Stimulated activated CD8-positive, alpha-beta memory T cell treated with anti-CD3 and anti-CD28 coated beads, Interleukin-4, amount 100 ng/mL, for 4 hours (primary cell): ENCODE measurements at places on chromosomes 1 and 21.

- DNase-seq, result no peak
These were observed 48.9 kb upstream of the PTGFR start for GRCh38 chr1:78441921-78442320.

DNA sequence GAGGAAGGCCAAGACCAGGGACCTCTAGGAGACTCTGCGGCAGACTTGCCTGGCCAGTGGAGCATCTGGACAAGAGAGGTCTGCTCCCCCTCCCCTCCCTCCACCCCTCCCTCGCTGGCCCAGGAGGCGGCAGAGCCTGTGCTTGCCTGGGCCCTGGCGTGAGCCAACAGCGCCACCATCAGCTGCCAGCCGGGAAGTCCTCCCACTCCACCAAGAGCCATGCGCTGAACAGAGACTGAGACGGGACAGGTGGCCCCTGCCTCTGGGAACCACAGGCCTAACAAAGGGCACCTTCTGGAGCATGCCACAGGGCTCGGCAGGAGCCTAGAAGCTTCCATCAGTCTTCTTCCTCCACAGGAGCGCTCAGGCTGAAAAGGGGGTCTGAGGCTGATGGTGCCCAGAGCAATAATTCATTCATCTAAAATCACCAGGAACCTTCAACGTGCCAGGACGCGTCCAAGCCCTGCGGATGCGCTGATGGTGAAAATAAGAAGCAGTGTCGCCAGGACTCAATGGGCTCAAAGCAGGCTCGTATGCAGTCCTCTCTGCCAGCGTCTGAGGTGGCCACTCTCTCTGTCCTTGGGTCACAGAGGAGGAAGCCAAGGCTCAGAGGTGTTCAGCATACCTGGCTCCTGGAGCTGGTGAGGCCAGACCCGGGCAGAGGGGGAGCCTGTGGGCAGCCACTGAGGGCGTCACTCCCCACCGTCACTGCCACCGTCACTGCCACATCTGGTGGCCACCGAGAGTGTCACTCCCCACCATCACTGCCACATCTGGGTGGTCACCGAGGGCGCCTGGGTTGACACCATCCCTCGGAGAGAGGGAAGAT is 161.2 kb downstream of the NPHP4 start:
- DNase-seq, result no peak

- no peak for DNase-seq
These were observed 28.6 kb upstream of the ZFP69B start for GRCh38 chr1:40421431-40422384.

- DNase-seq, result no peak
These were observed 10.2 kb downstream of the MFN2 start for GRCh38 chr1:11990303-11991032.

GRCh38 chr21:40333731-40334130 is 466.5 kb downstream of the PCP4 start:
- no peak for DNase-seq

- DNase-seq, result no peak
These were observed 212.5 kb downstream of the NPHP4 start for GRCh38 chr1:5779608-5780323.

DNA sequence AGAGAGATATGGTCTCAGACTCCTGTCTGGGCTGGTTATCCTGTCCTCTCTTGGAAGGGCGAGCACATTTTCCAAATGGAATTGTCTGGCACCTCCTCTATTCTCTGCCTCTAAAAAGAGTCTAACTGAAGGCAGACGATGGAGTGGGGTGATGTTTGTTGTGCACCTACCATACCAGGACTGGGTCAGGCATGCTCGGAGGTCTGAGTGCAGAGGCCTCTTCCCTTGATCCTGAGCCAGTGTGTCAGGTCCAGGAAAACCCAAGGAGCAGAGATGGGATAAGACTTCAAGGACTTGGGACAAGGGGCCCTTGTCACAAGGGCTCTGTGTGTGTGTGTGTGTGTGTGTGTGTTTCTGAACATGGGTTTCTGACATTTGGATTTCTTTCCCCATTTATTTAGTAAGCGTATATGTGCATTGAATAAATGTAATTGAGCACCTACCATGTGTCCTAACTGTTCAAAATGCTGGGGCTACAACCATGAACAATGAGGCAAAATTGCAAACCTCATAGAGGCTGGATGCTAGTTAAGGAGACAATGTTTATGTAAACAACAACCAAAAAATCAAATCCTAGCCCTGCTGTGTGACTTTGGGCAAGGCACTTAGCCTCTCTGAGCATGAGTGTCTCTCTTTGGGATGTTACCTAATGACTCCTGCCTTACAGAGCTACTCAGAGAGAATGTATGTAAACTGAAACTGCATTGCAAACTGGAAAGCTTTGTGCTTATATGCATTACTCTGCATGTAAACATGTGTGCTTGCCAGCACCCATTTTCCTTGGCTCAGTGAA is 276.3 kb downstream of the FOXD2 start:
- no peak for DNase-seq

GRCh38 chr1:166133276-166133841 is 33.4 kb downstream of the FAM78B start:
- DNase-seq, result no peak

DNA sequence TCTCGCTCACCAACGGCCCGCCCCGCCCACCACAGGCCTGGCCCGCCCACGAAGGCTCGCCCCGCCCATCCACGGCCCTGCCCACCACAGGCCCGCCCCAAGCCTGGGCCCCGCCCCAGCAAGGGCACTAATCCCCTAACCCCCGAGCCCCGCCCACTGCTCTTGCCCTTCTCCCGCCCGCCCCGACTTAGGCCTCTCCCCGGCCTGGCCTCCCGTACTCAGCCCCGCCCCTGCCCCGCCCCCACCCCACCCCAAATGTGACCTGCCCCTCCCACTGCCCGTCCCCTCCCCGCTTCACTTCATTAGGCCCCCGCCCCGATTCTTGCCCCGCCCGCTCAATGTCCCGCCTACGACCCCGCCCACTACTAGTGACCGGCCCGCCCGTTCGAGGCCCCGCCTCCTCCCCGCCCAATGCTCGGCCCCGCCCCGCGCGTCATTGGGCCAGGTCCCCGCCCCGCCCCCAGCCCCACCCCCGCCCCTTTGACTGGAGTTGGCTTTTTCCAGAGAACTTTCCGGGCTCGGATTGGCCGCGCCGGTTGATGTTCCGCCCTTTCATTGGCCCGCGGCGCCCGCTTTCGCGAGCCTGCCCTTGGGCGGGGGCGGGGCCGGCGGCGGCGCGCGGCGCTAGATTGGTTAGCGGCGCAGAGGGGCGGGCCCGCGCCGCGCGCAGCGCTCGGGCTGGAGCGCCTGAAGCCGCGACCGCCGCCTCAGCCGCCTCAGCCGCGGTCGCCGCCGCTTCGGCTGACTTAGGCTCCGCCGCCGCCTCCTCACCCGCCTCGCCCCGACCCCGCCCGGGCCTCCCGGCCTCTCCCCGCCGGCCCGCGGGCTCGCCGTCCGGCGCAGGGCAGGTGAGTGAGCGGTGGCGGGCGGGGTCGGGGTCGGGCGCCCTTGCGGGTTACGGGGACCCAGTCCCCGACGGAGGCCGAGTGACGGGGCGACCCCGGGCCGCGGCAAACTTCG is at the start of gene PCBP3:
Gene PCBP3, plus strand, starts transcription at position 705 of the 960 bp plus-strand sequence. CDS start 206,361 bp downstream, outside the sequence.
- peak; percentile 87 for DNase-seq

DNA sequence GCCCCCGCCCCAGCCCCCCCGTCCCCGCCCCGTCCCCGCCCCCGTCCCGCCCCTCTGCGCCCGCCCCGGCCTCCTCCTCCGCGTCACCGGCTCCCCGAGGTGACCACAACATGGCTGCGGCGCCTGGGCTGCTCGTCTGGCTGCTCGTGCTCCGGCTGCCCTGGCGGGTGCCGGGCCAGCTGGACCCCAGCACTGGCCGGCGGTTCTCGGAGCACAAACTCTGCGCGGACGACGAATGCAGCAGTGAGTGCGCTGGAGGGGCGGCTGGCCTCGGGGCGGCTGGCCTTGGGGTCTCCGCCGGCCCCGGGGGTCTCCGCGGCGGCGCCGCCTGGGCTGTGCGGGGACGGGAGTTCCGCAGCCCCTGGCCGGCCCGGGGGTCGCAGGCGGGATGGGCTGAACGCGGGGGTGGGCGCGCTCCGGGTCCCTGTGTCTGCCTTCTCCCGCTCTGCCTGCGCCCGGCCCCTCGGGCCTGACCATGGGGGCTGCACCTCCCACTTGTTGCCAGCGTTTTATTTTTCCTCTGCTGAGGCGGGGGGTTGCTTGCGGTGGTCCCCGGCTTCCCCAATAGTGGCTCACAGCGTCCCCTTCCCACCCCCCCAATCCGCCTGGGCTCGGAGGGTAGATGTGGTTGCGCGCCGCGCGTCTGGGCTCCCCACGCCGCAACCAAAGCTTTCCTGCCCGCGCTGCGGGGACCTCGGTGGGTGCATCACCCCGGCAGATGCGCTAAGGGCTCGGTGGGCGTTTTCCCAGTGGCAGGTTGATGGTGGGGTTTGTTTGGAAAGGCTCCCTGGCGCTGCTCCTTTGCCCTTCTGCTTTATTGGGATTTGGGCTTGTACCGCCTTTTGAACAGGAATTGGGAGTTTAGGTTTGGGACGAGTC is at the start of gene MIA3:
Gene MIA3, plus strand, starts transcription at position 97 of the 879 bp plus-strand sequence. Its CDS starts 14 bp downstream, at position 111.
- DNase-seq, result peak; percentile 43

DNA sequence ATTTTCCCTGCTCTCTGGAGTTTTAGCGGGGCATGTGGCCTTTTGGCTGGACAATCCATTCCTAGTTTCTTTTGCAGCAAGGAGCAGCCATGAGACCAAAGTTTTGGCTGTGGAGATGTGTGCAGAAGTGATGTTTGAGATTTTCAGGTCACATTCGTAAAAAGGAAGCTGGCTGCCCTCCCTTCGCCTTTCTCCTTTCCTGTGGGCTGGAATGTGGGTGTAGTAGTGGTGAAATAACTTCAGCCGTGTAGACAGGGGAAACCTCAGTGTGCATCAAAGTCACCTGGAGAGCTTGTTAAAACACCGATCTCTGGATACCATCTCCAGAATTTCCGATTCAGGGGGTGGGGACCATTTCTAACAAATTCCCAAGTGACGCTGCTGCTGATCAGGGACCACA is 5.3 kb upstream of the GPR88 start:
- no peak for DNase-seq

DNA sequence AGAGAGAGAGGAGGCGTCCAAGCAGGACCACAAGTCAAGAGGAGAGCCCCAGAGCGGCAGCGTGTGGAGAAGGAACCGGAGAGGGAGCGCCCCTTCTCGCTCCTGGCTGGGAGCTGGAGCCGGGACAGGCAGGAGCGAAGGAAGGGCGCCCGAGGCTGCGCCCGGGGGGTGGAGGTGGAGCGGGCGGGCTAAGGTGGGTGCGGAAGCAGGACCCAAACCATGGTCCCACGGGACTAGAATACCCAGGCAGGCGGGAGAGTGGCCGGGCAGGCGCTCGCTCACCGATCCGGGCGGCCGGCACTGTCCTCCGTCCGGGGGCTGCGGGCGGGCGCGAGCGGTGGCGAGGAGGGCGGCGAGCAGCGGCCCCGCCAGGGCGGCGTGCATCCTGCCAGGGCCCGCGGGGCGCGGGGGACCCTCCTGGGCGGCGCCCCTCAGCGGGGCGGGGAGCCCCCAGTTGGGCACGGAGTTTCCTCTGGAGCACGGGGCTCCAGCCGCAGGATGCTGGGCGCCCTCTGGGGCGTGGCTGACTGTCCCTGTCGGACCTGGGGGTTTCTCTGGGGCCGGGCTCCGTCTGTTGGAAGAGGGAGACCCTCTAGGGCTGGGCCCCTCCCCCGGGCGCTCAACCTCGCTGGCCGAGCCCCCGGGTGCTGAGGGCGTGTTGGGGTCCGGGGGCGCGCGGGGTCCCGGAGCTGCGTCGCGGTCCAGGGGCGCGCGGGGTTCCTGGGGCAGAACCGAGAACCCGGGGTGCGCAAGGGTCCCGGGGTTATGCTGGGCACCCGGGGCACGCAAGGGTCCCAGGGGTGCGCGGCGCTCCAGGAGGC is 569 bp downstream of the TRABD2B start:
- no peak for DNase-seq

DNA sequence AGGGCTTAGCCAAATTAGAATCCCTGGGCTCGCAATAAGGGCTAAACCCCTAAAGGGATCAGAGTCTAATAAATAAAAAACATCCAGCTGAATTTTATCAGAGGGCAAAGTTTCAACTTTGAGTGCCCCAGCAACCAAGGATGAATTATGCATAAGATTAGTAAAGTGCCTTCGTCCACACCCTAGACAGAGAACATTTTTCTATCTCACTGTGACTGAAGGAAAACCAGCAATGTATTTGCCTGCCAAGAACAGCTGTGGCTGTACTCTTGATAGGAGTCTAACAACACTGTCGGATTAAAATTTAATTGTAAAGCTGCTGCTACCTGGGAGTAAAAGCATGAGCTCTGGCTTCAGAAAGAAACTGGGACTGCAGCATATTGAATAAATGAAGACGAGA is 23.3 kb downstream of the WNT2B start:
- no peak for DNase-seq

GRCh38 chr21:42188663-42189062 is 30.3 kb upstream of the ABCG1 start:
- no peak for DNase-seq

DNA sequence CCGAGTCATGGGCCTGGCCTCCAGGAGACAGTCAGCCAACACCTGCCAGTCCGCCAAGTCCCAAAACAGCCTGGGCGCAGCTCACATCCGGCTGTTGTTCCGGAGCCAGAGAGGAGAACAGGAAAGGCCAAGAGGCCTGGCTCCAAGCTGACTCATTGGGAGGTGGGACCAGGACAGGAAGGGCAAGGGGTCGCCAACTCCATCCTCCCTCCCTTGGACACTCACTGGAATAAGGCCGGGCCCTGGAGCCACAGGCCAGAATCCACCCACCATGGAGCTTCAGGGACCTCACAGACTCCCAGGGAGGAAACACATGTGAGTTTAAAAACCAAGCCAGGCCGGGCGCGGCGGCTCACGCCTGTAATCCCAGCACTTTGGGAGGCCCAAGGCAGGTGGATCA is 25.1 kb upstream of the CLIC4 start:
- DNase-seq, result no peak

DNA sequence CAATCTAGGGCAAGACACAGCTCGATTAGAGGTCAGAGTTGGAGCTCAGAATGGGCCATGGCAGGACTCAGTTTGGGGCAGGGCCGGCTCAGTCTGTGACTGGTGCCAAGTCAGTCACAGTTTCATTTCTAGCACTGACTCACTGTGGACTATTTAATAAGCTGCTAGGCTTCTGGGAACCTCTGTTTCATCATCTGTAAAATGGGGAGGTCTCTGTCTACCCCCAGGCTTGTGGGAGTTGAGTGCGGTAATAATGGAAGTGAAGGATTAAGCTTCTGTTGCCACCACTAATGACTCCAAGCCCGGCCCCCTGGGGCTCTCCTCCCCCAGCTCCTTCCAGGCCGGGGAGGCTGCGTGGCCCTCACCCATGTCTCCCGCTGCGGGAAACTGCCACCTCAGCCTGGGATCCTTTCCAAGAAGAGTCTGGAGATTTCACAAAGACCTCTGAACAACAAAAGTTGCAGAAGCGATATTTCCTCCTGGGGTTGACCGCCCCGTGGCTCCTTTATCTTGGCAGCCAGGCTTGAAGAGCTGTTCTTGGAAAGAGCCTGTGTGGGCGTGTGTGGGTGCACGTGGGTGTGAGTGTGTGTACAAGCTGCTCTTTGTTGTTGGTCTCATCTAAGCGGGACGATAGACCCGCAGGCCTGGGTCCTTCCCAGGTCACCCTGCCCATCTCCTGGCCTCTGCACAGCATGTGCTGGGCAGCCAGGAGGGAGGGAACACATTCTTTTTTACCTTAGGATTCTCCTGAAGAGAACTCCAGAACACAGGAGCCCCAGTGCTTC is 29.1 kb downstream of the KNCN start:
- no peak for DNase-seq
